Spinal cord (tissue), 10 donors: ENCODE measurements at places on chromosomes 3 and 15. TPM values are rescaled to one million over a fixed set of nuclear protein-coding genes. Genes with fewer than 3 reads are reported as not detected.

Gene GPR87
- total RNA-seq: not detected

Gene SLC28A1
- total RNA-seq: 0.20 TPM

Gene MAN2C1
- 150 TPM for total RNA-seq

Gene GP9
- 0.72 TPM for total RNA-seq

- H3K36me3 ChIP-seq: no peaks in the 10 kb centered on the region
- H3K27me3 ChIP-seq: no peaks in the 10 kb centered on the region
- H3K4me3 ChIP-seq: no peak overlapping the region
- no peak overlapping the region for H3K27ac ChIP-seq
- no peak for DNase-seq
Observed at GRCh38 chr15:101537483-101538080, 48.1 kb upstream of the PCSK6 start.

- DNase-seq: no peak
- peak overlapping the region; percentile 42 for H3K27ac ChIP-seq
- peaks cover 3% of the 10 kb centered on the region for H3K4me1 ChIP-seq
- H3K27me3 ChIP-seq: peaks cover 2% of the 10 kb centered on the region
- no peaks in the 10 kb centered on the region for H3K36me3 ChIP-seq
Observed at GRCh38 chr3:149592758-149593240, 65.0 kb downstream of the WWTR1 start.

- H3K36me3 ChIP-seq: no peaks in the 10 kb centered on the region
- no peaks in the 10 kb centered on the region for H3K4me1 ChIP-seq
- H3K27ac ChIP-seq: no peak overlapping the region
- no peak overlapping the region for H3K4me3 ChIP-seq
- no peaks in the 10 kb centered on the region for H3K27me3 ChIP-seq
Observed at GRCh38 chr3:167305340-167305890, 74.7 kb downstream of the ZBBX start.

DNA sequence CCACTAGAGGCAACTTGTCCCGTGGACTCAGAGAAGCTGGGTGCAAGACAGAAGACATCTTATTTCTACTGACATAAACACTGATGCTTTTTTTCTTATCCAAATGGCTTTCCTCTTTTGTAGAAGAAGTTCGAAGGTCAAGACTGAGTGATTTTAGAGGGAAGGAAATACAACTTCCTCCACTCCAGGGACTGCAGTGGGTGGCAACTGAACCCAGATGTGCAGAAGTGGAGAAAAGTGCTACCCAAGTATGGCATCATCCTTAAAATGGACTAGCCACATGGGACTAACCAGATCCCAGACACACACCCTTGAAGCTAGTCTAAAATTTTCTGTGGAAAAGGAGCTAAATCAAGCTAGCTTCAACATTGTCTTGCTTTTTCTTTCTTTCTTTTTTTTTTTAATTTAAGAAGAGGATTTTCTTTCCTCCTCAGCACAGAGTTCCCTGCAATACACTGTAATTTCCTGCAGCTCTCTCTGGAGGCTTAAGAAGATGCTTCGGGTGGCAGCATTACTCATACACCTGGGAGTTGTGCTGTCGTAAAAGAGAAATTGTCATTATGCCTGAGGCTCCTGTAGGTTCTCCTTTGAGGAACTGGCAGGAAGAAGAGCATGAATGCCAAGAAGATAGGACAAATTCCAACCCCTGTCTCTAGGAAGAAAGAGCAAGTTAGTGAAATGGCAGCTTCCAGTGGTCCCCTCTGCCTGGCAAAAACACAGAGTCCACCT, 3.8 kb upstream of the FRMD4B start:
- H3K36me3 ChIP-seq: no peaks in the 10 kb centered on the region
- H3K27ac ChIP-seq: no peak overlapping the region
- no peak for DNase-seq
- H3K4me3 ChIP-seq: no peak overlapping the region
- no peaks in the 10 kb centered on the region for H3K27me3 ChIP-seq

- H3K36me3 ChIP-seq: peaks cover 2% of the 10 kb centered on the region
- H3K27me3 ChIP-seq: no peaks in the 10 kb centered on the region
- H3K4me1 ChIP-seq: peaks cover 57% of the 10 kb centered on the region
Observed at GRCh38 chr3:14532691-14533456, 7.3 kb downstream of the GRIP2 start.

DNA sequence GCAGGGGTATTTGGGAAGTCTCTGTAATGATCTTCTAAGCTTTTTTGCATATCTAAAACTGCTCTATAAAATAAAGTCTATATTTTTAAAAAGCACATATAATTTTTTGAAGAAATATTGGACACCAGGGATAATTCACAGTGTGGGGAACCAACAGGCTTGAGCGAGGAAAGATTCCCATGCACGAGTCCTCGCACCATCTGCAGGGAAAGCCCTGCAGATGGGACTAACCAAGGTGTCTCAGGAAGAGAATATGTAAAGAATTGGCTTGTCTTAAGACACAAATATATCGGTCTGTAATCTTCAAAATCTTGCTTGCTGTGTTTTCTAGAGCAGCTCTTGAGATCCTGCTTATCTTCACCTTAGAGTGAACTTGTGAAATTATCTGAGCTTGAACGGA, 77.2 kb upstream of the SEMA6D start:
- no peaks in the 10 kb centered on the region for H3K36me3 ChIP-seq
- no peak overlapping the region for H3K4me3 ChIP-seq
- DNase-seq: no peak

DNA sequence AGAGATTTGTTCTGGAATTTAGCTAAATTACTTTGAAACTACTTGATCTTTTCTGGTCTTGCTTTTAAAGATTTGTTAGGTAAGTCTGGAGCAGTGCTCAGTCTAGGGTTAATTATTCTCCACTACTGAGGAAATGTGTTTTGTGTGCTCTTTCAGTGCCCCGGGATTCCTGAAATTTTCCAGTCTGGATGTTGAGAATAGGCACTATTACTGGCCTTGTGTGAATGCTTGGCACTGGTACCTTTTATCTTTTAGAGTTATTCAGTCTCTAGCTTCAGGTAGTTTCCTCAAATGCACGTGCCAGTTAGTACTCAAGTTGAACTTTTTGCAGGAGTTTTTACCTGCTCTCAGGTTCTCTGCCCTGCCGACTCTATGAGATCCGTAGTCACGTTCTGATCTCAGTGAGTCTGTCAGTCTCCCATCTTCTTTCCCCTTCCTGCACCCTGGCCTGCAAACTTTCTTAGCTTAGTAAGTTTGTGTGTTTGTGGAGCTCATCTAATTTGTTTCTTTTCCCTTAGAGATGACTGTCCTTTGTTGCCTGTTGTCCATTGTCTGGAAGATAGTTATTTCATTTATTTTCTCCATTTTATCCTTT, 39.5 kb downstream of the TCF12 start:
- H3K27me3 ChIP-seq: no peaks in the 10 kb centered on the region
- H3K4me1 ChIP-seq: no peaks in the 10 kb centered on the region
- H3K27ac ChIP-seq: no peak overlapping the region
- H3K4me3 ChIP-seq: no peak overlapping the region
- no peak for DNase-seq

DNA sequence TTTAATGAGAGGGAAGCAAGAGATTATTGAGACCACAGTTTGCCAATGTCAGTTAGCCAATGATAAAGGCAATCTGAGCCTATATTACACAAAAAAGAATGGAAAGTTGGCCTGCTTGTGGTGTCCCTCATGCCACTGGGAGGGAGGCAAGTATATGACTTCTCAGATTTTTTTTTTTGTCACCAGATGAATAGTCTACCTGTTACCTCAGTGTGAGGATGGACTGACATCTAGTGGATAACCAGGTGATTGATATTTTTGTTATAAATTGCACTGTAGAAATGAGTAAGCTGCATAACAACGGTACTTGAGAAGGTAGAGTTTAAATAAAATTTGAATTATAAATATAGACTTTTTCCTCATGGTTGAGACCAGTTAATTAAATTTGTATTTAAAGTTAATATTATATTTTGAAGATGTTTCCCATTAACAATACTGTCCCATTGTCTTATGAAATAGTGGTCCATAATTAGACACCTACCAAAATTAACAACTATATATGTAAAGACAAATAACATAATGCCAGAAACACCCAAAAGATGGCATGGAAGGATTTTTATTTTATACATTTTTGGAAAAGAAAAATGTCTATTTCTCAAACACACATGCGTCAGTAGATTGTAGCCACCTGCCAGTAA, 237.8 kb upstream of the GADL1 start:
- no peak for DNase-seq
- no peaks in the 10 kb centered on the region for H3K27me3 ChIP-seq
- H3K36me3 ChIP-seq: no peaks in the 10 kb centered on the region
- no peaks in the 10 kb centered on the region for H3K4me1 ChIP-seq
- no peak overlapping the region for H3K4me3 ChIP-seq

- H3K27me3 ChIP-seq: no peaks in the 10 kb centered on the region
- H3K27ac ChIP-seq: no peak overlapping the region
- H3K4me3 ChIP-seq: no peak overlapping the region
- H3K4me1 ChIP-seq: peaks cover 9% of the 10 kb centered on the region
- no peak for DNase-seq
Observed at GRCh38 chr3:56782906-56783305, 18.8 kb downstream of the ARHGEF3 start.

- H3K36me3 ChIP-seq: no peaks in the 10 kb centered on the region
- DNase-seq: no peak
- no peaks in the 10 kb centered on the region for H3K4me1 ChIP-seq
- no peak overlapping the region for H3K4me3 ChIP-seq
- no peak overlapping the region for H3K27ac ChIP-seq
- H3K27me3 ChIP-seq: no peaks in the 10 kb centered on the region
Observed at GRCh38 chr3:112769286-112769978, 77.2 kb downstream of the CD200R1L start.

- H3K4me1 ChIP-seq: peaks cover 22% of the 10 kb centered on the region
- H3K36me3 ChIP-seq: peaks cover 3% of the 10 kb centered on the region
- DNase-seq: peak; percentile 68
Observed at GRCh38 chr15:28955160-28955992, 69.6 kb downstream of the APBA2 start.

DNA sequence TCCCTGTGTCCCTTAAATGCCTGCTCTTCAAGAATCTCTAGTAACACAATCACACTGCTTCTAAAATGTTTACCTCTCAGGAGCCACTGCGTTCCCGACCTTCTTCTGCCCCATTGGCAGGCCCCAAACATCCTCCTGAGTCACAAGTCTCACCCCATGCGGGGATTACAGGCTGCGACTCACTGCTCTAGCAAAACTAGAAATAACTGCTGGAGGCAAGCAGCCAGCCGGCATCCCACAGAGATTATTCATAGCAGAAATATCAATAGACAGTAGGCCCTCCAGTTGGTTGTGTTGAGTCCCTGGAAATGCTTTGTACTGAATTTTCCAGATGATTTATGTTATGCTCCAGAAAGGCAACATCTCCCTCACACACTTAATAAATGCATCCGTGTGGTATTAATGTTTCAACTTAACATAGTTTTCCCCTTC, 64.8 kb downstream of the RFTN1 start:
- H3K27ac ChIP-seq: no peak overlapping the region
- H3K4me3 ChIP-seq: no peak overlapping the region
- H3K36me3 ChIP-seq: no peaks in the 10 kb centered on the region
- no peak for DNase-seq
- peaks cover 4% of the 10 kb centered on the region for H3K4me1 ChIP-seq

- H3K4me1 ChIP-seq: no peaks in the 10 kb centered on the region
- no peak for DNase-seq
- H3K4me3 ChIP-seq: no peak overlapping the region
Observed at GRCh38 chr3:48835650-48836366, 11.9 kb downstream of the PRKAR2A start.

DNA sequence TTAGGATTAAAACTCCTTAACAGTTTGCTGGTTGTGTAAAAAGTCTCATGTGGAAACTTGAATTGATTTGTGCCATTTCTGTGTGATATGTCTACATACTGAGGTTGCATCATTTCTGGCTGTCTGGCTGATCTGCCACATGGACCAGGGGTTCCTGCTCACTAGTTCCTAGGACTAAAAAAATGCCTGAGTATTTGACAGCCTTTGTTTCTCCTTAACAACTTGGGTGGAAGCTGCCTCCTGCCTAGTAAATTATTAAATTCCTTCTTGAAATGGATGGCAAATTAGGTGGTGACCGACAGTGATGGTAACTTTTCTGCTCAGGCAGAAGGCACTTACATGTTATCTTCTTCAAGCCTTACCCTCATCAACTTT, 226.9 kb upstream of the MRPL3 start:
- DNase-seq: no peak
- peaks cover 3% of the 10 kb centered on the region for H3K4me1 ChIP-seq
- no peaks in the 10 kb centered on the region for H3K27me3 ChIP-seq
- H3K36me3 ChIP-seq: no peaks in the 10 kb centered on the region
- H3K4me3 ChIP-seq: no peak overlapping the region

GRCh38 chr3:33711100-33711499, 7.0 kb downstream of the CLASP2 start:
- no peaks in the 10 kb centered on the region for H3K27me3 ChIP-seq
- no peak for DNase-seq
- no peaks in the 10 kb centered on the region for H3K36me3 ChIP-seq
- H3K27ac ChIP-seq: no peak overlapping the region
- no peaks in the 10 kb centered on the region for H3K4me1 ChIP-seq
- H3K4me3 ChIP-seq: no peak overlapping the region

DNA sequence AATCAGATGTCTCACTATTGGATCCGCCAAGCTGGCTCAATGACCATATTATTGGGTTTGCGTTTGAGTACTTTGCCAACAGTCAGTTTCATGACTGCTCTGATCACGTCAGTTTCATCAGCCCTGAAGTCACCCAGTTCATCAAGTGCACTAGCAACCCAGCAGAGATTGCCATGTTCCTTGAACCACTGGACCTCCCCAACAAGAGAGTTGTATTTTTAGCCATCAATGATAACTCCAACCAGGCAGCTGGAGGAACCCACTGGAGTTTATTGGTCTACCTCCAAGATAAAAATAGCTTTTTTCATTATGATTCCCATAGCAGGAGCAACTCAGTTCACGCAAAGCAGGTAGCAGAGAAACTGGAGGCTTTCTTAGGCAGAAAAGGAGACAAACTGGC, 21.5 kb downstream of the SENP8 start:
- no peak overlapping the region for H3K4me3 ChIP-seq
- no peaks in the 10 kb centered on the region for H3K36me3 ChIP-seq
- no peak for DNase-seq
- no peaks in the 10 kb centered on the region for H3K4me1 ChIP-seq
- H3K27me3 ChIP-seq: no peaks in the 10 kb centered on the region
- no peak overlapping the region for H3K27ac ChIP-seq

GRCh38 chr15:44532689-44533088, 4.3 kb upstream of the EIF3J start:
- no peak overlapping the region for H3K27ac ChIP-seq
- DNase-seq: no peak
- H3K27me3 ChIP-seq: no peaks in the 10 kb centered on the region
- H3K36me3 ChIP-seq: peaks cover 5% of the 10 kb centered on the region
- no peak overlapping the region for H3K4me3 ChIP-seq

DNA sequence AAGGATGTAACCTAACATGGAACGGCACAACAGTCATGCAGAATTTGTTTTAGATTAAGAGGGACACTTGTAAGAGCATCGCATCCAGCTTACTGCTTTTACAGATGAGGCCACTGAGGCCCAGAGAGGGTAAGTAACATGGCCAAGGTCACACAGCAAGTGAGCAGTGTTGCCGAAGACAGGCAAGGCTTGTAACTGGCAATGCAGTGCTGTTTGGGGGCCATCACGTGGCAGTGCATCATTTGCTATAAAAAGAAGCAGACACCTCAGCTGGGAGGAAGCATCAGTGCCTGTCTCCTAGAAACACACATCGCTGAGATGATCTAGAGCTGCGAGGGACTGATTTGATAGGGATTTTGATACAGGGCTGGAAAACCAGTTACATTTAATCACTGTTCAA, 108.2 kb upstream of the PROK2 start:
- no peaks in the 10 kb centered on the region for H3K27me3 ChIP-seq
- H3K36me3 ChIP-seq: no peaks in the 10 kb centered on the region
- H3K4me3 ChIP-seq: no peak overlapping the region
- no peak for DNase-seq
